ENCODE measurements at places on chromosomes 2 and 18.

DNA sequence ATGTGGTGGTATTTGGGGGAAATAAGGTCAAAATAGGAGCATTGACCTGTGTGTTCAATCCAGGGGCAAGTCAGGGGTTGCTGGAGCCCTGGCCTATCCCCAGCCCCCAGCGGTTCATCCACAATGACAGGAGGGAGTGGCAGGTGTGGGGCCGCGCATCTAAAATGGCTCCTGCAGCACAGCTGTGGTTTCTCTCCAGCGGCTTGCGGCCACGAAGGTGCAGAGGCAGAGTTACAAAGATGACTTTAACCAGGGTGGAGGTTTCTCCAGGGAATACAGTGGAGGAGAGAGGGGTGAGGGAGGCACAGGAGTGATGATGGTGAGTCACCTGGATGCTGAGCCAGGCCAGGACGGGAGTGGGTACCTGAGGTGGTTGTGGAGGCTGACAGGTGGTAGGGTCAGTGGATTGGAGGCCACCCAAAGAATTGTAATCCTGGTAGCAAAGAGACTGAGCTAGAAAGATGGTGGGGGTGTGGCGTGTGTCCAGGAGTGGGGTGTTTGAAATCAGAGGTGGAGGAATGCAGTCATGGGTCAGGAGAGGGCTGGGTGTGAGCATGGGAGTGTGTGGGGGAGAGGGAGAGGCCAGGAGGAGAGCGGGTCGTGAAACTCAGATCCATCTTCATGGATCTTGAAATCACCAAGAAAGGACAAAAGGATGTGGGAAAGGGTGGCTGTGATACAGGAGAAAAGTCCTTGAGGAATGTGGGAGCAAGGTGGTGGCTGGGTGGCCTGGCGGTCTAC is 83.2 kb downstream of the CTIF start:
- no peak for DNase-seq

GRCh38 chr2:52859065-52859464 is 908.5 kb upstream of the CHAC2 start:
- DNase-seq = no peak

DNA sequence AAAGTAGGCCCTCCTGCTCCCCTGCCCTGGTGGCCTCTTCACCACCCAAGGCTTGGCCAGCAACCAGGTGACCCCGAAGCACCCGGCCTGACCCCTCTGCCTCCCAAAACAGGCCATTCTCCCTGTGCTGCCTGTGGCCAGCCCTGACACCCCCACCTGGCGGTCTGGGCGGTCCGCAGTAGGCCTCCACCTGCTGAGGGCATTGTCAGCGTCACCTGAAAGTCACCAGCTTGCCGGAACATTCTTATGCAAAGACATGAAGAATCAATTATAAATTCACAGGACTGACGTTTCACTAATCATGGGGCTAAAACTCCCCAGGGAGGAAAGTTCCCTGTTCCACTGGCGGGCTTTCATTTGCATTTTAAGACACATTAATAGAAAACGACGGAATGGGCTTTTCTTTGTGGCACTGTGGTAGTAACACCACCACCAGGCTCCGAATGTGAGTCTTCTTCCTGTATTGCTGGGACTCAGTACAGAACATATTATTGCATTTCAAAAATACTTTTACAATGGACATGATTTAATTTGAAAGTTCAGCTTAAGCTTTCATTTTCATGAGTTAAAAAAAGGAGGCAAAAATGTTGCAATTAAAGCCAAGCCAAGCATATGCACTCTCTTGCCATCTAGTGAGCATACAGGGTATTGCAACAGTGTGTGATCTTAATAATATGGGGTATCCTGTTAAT is 57.4 kb downstream of the ADI1 start:
- DNase-seq = peak; percentile 52

GRCh38 chr18:33699372-33699771 is 121.4 kb downstream of the ASXL3 start:
- no peak for DNase-seq

DNA sequence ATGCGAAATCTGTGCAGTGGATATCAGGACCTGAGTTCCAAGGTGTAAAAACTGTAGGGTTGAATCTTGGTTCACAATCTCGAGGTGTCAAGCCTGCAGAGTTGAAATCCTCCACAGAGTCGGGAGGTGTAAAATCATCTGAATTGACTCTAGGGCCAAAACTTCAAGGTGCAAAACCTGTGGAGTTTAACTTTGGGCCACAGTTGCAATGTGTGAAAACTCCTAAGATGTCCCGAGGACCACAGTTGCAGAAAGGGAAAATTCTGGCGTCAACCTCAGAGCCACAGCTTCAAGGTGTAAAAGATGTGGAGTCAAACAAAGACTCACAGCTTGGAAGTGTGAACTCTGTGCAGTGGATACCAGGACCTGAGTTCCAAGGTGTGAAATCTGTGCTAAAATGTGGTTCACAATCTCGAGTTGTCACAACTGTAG is 9.8 kb upstream of the ZNF512 start:
- no peak for DNase-seq

DNA sequence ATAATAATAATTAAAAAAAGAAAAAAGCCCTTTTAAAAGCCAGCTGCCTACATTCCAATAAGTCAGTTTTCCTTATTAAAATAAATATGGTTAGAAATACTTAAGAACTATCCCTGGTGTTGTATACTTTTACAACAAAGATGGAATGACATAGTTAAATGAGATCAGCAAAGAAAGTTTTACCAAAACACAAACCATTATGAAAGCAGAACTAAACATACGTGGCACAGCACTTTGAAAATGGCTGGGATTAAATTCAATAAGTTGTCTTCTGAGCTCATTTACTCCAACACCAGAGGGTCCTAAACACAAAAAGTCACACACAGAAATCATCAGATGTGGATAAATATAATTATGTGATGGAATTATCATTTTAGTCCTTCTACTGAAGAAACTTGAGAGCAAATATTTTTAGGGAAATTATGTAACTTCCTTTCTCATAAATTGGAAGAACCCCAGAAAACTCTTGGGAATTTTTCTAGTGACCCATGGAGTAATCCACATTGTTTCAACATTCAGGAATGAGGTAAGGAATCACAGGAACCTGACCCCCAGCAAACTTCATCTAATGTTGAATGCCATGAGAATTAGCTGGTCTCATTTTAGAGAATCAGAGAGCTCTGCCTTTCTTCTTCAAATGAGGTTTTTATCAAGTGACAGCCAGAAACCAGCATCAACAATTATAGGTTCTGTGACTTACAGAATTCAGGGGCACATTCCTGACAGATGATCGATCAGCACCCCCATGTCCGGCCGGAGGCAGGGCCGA is 11.5 kb upstream of the TMEM237 start:
- DNase-seq = no peak

- DNase-seq = no peak
Observed at GRCh38 chr2:201643216-201643890, at the start of gene TMEM237. Gene TMEM237 (minus strand): TSS chr2:201643503. CDS start chr2:201643400, 103 bp downstream.

Data from right lung (tissue), 10 donors.